Fibroblast of the conjunctiva (primary cell): ENCODE measurements at places on chromosomes 13 and 19.

GRCh38 chr19:38387550-38388348 is at the start of gene GGN:
Gene GGN (minus strand): TSS chr19:38388034. CDS start chr19:38387261, 773 bp downstream.
- peak; percentile 88 for DNase-seq

DNA sequence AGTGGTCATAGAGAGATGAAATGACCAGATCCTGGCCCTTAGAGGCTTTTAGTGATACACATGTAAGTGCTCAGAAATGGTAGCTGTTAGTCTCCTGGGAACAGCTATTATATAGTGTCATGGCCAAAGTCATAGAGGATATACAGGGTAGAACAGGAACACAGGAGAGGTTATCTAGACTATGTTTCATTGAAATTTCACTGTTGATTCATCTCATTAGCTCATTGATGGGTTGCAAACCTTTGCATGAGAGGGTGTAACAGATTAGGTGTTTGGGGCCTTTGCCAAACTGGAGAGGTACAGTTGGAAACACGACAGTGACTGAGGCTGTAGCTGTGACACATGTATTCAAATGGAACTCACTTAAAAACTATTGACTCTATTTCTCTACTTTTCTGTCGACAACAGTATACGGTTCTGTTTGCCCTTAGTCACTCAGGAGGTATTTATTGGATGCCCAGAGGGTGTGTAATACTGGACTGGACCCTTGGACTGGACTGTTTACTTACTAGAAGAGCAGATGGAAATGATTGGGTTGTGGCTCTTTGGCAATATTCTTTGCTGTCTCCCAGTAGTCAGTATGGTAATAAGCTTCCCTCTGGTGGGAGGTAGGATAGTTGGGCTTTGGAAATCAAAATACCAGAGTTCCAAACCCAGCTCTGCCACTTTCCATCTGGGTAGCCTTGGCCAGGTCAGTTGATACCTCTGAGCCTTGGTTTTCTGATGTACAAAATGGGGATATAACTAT is 29.8 kb downstream of the ARHGAP35 start:
- peak; percentile 87 for DNase-seq

DNA sequence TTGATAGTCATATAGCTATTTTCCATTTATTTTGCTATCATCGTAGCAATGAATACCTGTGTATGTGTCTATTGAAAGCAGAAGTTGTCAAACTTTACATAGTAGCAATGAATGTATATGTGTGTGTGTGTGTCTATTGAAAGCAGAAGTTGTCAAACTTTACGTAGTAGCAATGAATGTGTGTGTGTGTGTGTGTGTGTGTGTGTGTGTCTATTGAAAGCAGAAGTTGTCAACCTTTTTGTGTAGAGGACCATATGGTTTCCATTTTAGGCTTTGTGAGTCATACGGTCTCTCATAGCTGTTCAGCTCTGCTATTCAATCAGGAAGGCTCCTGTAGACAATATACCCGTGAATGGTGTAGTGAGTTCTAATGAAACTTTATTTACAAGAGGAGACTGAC is 20.8 kb downstream of the NLRP4 start:
- DNase-seq, result no peak

- DNase-seq, result no peak
Observed at GRCh38 chr13:34931572-34931971, 10.5 kb upstream of the NBEA start.

DNA sequence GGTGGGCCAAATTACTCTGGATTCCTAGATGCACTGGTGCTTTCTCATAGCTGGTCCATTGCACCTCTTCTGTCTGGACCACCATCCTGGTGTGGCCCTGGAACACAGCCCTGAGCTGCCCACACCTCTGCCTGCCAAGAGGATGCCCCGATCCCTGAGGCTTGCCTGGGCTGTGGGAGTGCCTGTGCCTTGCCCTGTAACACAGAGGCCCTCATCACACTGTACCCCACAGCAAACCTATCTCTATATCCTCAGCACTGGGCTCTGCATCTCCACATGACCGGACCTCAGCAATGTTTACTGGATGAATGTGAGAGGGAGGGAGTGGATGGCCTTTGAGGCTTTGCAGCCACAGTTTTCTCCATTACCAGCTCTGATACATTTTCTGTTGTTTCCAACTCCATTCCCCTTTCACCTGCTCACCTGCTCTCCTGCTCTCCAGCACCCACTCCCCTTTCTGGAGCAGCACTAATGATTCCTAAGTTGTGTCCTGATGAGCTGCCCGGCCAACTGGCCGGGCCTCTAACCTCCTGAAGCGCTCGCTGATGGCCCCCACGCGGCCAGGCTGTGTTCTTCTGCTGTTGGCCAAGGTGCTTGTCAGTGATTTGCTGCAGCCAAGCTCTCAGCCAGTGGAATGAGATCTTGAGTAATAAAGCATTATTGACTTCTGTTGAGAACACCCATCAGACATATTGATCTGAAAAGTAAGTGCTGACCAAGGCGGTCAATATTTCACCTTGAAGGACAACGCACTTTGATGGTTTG is 232.6 kb downstream of the TEX29 start:
- DNase-seq, result no peak
